ENCODE measurements at places on chromosomes 6 and 20.

GRCh38 chr6:87723170-87724078 is 21.4 kb upstream of the AKIRIN2 start:
- peak; percentile 95 for DNase-seq

GRCh38 chr6:137070303-137070702 is 25.5 kb upstream of the IL20RA start:
- no peak for DNase-seq

- DNase-seq: no peak
These were observed 16.7 kb downstream of the TIAM2 start for GRCh38 chr6:155011809-155012291.

DNA sequence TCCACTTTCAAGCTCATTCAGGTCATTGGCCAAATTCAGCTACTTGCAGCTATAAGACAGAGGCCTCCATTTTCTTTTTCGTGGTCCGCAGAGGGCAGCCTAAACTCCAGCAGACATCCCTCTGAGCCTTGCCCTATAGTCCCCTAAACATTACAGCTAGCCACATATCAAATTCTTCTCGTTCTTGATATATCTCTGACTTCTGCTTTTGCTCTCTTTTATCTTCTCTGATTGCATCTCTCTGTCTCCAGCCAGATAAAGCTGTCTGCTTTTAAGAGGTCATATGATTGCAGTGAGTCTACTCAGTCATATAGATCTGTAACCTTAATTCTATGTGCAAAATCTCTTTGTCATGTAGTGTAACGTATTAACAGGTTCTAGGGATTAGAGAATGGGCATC is 358.4 kb upstream of the RGS17 start:
- DNase-seq: no peak

- peak; percentile 78 for DNase-seq
These were observed 7.6 kb upstream of the TAAR9 start for GRCh38 chr6:132530293-132530974.

- no peak for DNase-seq
These were observed 232.3 kb downstream of the ADGRG6 start for GRCh38 chr6:142534076-142534475.

GRCh38 chr20:32737371-32738223 is 5.7 kb downstream of the COMMD7 start:
- DNase-seq: peak; percentile 72

- DNase-seq: no peak
These were observed 24.3 kb downstream of the OR14J1 start for GRCh38 chr6:29325777-29326176.

DNA sequence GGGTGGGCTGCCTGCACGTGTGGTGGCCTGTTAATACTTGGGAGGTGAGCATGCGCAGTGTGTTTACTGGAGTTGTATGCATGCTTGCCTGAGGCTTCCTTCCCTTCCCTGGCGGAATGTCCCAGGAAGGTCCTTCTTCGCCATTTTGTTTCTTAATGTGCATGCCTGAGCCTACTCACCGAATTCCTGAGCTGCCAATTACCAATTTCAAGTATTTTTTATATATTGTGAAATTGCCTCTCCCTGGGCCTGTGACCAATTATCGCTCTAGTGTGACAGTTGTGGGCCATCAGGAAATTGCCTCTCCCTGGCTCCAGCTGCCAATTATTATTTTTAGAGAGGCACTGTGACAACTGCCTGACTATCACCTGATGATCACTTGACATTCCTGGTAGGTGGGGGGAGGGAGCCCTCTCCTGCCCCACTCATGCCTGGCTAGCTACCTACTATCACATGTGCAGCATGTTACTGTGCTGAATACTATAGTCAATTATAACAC is 70.0 kb downstream of the FAM50B start:
- peak; percentile 71 for DNase-seq

- DNase-seq: no peak
These were observed 12.4 kb downstream of the UQCC2 start for GRCh38 chr6:33699131-33699530.

GRCh38 chr20:33172781-33173180 is 4.8 kb downstream of the BPIFA2 start:
- DNase-seq: peak; percentile 13

GRCh38 chr6:132948889-132949288 is 134.5 kb downstream of the RPS12 start:
- no peak for DNase-seq

DNA sequence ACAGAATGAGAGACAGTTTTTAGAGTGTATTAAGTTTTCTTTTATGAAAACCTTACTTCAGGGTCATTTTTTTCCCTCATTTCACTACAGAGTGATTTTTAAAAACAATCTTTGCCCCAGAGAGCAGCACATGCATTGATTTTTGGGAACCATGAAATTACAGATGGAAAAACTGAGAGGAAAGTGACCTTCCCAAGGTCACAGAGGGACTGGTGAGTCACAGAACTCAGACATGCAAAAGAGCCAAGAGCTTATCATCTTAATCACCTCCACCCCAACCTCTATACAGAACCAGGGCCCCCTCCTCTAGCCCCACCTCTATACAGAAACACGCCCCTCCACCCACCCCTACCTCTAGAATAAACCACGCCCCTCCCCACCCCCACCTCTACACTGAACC is 10.7 kb downstream of the PXMP4 start:
- no peak for DNase-seq

DNA sequence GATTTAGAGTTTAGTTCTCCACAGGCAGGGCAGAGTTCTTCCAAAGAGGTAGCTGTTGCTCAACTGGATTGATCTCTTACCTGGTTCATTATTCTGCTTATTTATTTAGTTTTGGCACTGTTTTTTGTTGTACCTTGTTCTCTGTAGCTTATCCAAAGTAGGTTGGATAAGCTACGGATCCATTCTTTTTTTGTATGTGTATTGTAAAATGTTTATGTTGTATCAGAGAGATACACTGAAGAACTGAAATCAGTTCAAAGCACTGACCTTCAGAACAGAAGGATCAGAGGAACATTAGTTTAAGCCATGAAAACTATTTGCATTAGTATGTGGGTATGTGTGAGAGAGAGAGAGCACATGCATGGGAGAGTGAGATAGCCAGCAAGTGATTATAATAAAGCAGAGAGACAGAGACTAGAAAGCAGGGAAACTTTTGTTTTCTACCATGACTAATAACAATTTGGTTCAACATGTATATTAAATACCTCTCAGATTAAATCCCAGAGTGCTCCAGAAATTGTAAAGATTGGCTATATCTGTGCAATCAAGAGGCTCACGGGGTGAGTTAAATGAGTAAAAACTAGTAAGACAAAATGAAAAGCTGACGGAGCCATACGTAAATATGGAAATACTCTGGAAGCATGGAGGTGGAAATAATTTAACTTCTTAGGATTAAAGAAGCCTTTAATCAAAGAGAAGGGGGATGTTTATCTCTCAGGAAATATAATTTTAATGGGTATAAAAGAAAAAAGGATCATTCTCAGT is 40.2 kb downstream of the ITCH start:
- no peak for DNase-seq

GRCh38 chr6:140537834-140538705 is 1163.6 kb upstream of the CITED2 start:
- peak; percentile 96 for DNase-seq

DNA sequence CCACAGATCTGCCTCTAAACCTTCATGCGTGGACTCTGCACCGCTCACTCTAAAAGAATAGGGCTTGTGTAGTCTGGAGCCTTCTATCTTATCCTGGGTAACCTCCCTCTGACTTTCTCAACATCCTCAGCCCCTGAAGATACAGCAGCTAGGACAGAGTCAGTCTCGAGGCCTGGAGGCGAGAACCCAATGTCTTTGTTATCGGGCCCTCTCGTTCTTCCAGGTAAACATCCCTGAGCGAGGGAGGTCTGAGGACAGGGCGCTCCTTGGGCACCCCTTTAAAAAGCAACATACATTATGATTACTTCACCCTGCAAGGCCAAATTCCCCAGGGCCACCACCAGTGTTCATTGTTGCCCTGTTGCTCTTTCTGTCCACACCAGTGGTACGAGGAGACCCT is 110.8 kb upstream of the PRND start:
- no peak for DNase-seq

GRCh38 chr6:40733770-40734396 is 146.7 kb upstream of the LRFN2 start:
- no peak for DNase-seq

DNA sequence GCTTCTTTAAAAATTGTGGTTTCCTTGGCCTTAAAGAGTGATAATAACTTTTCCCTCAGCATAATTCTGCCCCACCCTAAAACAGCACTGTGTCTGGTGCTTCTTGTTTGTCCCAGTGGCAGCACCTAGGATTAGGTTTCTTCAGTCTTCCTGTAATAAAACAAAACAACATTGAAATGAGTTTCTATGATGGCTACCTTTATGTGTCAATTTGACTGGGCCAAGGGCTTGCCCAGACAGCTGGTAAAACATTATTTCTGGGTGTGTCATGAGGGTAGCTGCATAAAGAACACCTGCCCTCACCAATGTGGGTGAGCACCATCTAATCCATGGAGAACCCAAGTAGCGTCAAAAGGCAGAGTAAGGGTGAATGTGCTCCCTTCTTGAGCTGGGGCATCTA is 117.8 kb downstream of the QRSL1 start:
- DNase-seq: no peak

GRCh38 chr6:49549691-49550491 is 577 bp upstream of the C6orf141 start:
- no peak for DNase-seq

GRCh38 chr6:130417951-130418350 is 52.1 kb downstream of the TMEM200A start:
- DNase-seq: peak; percentile 62

DNA sequence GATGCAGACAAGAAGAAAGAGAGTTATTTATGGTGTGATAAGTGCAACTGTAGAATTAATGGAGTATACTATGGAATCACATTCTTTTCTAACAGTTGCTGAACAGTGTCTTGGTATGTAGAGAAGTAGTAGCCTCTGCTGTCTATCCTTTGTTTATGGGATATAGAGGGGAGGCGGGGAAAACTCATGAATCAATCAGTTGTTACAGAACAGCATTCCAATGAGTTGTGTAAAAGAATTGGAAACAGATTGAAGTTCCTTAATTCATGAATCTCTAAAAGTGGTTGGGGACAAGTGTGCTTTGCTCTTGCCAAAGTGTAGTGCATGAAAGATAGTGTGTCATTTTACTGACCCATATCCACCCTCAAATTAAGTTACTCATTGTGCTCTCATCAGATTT is 77.7 kb downstream of the FLRT3 start:
- no peak for DNase-seq
